ENCODE measurements at places on chromosomes 13 and 19.
A peak's percentile ranks its signal among the peaks of the same experiment; 100 is the strongest.

- DNase-seq = no peak
These were observed 61.9 kb downstream of the LHFPL6 start for GRCh38 chr13:39540929-39541605.

DNA sequence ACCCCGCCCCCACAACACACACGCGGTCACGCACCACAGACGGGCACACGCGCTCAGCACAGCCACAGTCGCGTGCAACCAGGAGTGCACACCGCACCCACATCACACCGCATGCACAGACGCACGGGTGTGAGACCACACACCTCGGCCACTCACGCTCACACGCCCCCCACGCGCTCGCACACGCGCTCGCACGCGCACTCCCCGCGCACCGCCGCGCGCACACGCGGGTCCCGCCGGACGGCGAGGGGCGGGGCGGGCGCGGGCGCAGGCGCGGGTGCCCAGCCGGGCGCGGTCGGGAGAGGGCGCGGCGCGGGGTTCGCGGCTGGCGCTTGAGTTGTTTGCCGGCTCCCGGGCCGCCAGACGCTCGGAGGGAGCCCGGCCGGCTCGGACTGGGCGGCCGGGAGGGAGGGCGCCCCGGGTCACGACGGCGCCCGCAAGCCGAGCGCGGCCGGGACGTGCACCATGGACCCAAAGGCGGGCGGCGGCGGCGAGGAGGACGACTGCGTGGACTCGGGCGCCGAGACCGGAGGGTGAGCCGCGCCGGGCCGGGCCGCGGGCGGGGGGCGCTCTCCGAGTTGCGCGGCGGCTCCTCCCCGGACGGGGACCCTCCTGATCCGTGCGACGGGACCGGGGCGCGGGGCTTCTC, at the start of gene FAM124A:
TSS of gene FAM124A (plus strand) at position 362 of the 649 bp plus-strand sequence. CDS start at position 466, 104 bp downstream.
- DNase-seq = peak; percentile 71

DNA sequence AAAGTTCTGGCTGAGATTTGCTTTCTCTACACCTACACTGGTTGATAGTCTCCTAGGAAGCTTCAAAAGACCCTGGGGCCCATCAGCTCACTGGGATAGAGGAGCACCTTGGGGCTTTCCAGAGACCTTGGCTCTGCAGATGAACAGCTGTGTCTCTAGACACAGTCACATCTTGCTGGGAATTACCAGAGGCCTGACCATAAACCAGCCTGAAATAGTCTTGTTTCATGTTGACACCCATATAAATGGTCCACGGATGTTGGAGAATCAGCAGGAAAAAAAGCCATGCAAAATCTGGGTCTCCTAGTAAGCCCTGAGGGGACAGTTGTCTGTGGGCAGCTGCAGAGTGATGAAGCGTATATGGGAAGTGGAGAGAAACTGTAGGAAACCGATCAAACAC, 207.6 kb downstream of the DNAJC15 start:
- no peak for DNase-seq

- DNase-seq = peak; percentile 63
These were observed 23.5 kb downstream of the CEACAM16 start for GRCh38 chr19:44722131-44723121.

DNA sequence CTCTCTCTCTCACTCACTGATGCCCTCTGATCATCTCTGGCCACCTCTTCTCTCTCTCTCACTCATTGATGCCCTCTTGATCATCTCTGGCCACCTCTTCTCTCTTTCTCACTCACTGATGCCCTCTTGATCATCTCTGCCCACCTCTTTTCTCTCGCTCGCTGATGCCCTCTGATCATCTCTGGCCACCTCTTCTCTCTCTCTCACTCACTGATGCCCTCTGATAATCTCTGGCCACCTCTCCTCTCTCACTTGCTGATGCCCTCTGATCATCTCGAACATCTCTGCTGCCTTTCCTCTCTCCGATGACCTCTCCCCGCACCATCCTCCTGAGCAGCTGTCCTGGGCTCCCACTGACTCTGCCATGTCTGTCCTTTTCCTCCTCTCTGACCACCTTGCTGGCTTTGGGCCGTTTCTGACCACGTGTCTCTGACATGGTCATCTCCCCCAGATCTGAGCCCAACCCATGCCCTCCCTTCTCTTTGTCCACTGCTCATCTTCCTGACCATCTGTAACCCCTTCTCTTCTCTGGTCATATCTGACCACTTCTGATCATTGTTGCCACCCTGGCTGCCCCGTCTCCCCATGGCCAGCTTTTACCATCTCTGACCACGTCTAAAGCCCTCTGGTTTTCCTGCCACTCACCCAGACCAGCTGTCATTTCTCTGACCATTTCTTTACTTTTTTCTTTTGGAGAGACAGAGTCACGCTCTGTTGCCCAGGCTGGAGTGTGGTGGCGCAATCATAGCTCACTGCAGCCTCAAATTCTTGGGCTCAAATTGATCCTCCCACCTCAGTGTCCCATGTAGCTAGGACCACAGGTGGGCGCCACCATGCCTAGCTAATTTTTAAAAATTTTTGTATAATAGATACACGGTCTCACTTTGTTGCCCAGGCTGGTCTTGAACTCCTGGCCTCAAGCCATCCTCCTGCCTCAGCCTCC, 2.4 kb downstream of the LRFN3 start:
- peak; percentile 25 for DNase-seq

- no peak for DNase-seq
These were observed 127.6 kb upstream of the RFC3 start for GRCh38 chr13:33690354-33690753.

Data from GM13977 (cell line).